ENCODE measurements at places on chromosomes 1 and 21.

DNA sequence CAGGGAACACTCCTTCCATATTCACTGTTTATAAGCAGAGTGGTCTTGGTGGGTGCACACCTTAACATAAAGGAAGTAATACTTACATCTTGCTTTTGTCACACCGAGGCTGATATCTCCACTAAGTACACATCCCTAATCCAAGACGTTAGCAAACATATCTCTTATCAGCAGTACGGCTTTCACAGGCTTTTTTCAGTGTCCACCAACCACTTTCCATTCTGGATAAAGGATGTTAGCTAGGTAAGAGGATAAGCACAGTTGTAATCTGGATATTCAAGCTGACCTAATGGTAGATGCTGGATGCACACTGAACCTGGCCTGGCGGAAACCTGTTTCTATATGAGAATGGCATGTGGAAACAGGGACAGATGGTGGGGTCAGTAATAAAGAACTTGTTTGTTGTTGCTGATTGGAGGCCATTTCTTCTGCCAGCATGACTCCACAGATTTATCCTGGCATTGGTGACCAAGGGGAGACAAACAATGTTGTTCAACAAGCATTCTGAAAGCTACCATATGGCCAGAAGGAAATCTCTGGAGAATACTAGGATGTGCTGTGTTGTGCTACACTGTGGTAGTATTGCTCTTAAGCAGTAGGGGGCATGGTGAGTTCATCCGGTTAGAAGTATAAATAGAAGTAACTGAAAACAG, 416.4 kb downstream of the PTBP2 start:
- peak; percentile 86 for DNase-seq

DNA sequence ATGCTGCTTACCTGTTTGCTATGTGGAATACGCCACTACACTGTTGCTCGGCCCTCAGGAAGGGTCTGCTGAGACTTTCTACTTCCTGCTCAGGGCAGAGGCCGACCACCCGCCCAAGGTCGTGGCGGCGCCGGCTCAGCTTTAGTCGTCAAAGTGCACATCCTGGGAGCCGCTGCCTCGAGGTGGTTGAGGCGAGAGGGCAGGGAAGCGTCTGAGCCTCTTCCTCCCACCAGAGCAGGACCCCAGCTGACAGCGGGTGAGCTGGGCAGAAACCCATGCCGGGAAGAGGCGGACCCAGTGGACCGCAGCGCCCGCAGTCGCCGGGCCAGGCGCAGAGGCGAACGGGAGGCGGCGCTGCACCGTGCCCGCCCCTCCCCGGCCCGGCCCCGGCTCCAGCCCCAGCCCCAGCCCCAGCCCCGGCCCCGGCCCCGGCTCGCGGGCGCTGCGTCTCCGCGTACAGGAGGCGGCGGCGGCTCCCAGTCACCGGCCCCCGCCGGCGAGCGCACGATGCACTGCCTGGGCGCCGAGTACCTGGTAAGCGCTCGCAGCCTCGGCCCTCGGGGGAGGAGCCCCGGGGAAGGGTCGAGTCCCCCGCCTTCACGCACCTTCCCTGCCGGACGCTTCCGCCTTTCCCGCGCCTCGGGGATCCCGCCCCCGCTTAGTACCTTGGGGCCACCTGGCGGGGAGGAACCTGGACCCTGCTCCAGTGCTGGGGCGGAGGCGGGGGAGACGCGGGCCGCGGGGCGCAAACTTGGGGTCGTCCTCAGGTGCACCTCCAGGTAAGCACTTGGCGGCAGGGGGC, at the start of gene SLC44A3:
TSS of gene SLC44A3 (plus strand) at position 413 of the 802 bp plus-strand sequence. CDS start at position 508, 95 bp downstream.
- peak; percentile 45 for DNase-seq

DNA sequence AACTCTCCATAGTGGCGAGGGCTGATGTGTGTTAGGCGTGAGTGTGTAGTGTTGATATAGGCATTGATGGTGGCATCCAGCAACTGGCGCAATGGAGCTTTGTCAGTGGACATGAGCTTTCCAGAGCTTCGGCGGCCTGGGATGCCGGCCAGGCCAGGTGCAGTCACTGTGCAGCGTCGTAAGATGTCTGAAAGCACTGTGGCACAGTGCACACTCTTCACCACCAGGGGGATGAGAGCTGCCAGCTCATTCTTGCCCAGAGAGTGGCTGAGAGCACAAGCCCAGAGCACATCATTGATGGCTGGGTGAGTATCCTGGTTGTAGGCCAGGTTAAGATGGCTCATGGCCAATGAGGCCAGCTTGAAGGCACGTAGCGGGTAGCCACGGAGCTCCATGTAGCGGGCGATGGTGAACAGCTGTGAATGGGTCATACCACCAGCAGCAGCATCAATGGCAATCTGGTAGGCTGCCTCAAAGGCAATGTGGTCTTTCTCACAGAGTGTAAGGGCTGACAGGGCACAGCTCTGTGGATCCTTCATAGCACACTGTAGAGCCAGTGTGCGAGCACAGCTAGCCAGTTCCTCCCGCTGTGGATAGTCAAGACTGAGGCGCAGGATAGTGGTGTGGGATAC, 6.7 kb downstream of the UROD start:
- peak; percentile 65 for DNase-seq

GRCh38 chr1:94778808-94779207, 41.3 kb upstream of the SLC44A3 start:
- DNase-seq: peak; percentile 70

- no peak for DNase-seq
These were observed 10.2 kb downstream of the ECE1 start for GRCh38 chr1:21280011-21280471.

DNA sequence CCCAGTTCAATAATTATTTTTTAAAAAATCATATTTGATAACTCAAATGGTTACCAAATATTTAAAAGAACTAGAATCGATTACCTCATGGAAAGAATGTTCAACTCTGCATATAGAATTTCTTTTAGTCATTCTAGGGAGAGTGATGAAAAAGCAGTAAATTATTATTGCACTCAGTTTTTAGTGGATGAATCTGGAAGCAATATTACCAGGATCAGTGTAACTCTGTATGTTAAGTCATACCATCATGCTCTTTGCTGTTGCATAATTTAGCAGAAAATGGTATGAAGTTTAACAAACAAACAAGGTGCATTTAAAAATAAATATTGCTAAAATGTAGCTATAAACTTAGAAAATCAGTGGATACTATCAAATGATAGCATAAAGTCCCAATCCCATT, 46.1 kb upstream of the ARHGAP29 start:
- no peak for DNase-seq

DNA sequence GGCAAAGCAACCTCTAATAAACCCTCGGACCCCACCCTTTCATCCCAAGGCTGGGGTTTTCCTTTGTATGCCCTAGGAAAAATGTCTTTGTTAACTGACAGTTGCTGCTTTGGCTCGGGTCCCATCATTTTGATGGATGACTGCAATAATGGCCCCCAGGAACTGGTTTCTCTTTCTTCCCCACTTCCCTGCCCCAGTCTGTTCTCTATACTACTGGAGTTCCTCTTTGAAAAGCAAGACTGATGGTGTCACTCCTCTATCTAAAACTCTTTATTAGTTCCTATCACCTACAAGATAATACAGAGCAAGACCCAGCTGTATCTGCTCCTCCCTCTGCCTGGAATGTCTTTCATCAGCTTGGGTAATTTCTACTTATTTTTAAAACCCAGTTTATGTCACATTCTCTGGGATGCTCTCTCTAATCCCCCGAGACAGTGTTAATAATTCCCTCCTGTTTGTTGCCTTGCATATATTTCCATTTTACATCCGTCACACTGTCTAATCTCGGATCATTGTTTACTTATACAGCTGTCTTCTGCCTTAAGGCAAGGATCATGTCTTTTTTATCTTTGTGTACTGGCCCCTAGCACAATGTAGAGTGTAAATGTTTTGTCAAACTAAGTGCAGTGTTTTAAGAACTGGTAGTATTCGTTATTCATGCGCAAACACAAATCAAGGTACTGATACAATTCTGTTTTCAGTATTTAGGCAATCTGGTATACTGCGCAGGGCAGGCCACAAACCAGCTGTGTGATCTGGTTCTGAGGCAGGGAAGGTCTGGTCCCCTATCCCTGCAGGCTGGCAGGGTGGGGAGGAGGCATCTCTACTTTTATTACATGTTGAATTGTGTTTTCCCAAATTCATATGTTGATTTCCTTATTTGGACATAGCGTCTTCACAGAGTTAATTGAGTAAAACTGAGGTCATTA, 16.1 kb downstream of the SLAMF1 start:
- no peak for DNase-seq

DNA sequence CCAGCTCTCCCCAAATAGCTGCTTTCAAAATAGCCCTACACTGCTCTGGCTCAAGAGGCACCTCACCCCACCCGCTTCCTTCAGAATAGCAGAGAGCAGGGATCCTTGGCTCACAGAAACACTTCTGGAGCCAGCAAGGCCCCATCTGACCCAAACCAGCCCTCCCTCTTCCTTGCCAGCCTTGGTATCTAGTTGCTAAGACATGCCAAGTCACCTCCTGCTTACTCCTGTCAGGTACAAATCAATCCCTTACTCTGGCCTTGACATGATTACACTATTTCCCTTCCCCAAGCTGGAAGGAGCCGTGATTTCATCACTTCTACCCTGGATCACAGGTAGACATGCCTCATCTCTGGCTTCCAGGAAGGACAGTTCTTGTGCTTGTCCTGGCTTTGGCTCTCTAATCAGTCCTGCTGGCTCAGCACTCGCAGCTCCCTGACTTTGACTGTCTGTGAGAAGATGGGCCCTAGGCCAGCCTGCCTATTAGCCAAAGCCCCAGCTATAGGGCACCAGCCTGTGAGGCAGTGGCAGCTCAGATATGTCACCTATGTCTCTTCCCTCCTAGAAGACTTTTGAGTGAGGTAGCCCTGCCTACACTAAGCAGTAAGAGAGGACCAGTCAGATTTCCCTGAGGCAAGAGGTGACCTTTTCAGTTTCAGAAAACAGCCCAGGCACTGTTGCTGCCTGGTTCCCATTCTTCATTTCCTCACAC, 8.9 kb upstream of the MUTYH start:
- DNase-seq: no peak

GRCh38 chr1:77193951-77194350, 25.3 kb downstream of the PIGK start:
- no peak for DNase-seq

DNA sequence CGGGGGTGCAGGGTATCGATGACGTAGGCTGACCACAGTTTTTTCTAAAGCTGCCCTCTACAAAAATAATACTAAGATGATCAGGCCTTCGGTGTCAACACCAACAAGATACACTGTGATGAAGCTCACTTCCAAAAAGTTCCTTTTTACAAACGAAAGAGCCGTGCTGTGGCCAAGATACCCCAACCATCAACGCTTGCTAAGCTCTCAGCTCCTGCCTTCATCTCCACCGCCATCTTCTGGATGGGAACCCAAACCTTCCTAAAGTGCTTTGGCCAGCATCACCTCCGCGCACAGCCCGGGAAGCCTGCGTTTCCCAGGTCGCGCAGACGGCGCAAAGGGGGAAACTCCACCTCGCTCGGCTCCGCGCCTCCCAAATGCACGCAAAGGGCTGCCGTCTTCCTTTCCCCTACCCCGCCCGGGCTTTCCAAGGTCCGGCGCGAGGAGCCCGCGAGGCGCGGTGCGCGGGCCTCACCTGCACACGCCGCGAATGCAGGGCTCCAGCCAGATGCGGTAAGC, 541 bp downstream of the USP48 start:
- peak; percentile 65 for DNase-seq

DNA sequence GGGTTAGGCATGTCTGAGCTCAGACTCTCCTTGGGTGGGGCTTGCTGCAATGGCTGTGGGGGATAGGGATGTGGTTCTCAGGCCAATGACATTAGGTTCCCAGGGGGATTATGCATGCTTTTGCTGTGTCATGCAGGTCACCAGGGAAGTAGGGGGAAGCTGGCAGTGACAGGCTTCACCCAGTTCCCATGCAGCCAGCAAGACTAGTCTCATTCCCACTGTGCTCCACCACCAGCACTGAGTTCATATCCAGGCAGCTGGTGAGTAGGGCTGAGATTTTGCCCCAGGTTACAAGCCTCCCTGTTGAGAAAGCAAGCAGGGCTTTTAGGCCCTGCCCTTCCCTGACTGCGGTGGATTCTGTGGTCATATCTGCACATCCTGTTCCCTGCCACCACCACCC, 32.1 kb upstream of the PLA2G5 start:
- no peak for DNase-seq

DNA sequence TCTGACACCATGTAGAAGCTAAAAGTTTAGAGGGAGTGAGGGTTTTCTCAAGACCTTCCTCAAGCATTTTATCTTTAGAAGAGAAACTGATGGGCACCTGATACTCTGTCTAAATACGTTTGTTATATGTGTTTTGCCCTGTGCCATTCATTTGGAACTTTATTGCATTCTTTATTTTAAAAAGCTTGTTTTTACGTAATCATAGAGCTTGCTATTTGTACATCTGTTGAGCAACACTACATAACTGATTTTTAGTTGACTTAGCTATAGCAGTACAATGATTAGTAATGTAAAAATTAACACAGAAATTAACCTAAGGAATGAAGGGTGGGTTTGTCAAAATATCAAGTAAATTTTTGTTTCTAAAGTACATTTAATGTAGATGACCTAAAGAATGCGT, 88.5 kb downstream of the RUNX3 start:
- DNase-seq: no peak

DNA sequence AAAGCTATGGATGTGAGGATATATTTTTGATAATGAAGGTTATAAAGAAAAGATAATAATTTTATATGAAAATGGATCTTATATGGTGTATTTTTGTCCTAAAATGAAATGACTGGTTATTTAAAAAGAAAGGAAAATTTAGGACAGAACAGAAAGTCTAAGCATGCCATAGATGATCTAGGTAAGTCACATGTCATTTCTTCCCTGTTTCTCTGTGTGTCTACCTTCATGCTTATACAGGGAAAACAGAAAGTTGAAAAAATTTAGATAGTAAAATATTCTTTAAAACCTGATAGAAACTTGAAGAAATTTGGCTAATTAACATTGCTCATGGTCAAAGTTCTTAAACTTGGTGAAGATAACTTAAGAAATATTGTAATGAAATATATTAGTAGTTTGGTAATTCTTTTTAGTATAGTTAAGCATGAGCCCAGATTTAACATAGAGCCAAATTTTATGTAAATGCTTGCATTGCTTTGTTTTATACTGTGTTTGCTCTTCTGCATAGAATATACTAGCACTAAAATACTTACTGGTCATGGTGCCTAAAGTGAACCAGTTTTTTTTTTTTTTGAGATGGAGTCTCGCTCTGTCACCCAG, 12.4 kb upstream of the GBP4 start:
- no peak for DNase-seq

Measured in iris pigment epithelial cell (primary cell).